ENCODE measurements at places on chromosomes 5 and 9.

DNA sequence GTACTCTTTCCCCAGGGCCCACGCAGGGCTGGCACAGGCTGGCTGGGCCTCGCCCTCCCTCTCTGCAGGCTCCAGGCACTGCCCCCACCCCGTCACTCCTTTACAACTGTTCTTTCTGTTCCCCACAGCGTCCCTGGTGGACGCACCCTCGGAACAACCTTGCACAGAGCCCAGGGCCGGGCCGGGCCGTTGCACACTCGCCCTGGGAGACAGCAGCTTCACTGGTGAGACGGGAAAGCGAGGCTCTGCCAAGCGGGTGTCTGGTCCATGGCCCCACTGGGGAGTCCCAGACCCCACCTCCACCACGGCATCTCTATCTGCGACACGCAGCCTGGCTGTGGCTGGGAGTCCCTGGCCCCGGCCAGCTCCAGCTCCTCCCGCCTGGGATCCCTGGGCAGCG, 18.4 kb upstream of the QSOX2 start:
- DNase-seq: no peak

DNA sequence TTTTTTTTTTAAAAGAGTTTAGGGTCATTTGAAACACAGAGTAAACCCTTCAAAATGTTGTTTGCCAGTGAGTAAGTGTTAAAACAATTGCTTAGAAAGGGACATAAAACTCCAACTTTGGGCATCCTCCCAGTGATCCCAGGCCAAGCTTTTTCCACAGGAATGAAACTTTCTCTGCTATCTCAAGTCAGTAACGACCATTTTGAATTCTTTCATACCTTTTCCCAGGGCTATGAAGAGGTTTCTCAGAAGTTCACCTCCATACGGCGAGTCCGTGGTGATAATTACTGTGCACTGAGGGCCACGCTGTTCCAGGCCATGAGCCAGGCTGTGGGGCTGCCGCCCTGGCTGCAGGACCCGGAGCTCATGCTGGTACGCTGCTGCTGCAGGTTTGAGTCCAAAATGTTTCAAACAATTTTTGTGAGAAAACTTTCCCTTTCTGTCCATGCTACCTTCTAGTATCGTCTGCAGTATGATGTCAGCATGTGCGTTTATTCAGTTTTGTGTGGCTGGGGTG, 16.8 kb downstream of the OTULIN start:
- DNase-seq: no peak

DNA sequence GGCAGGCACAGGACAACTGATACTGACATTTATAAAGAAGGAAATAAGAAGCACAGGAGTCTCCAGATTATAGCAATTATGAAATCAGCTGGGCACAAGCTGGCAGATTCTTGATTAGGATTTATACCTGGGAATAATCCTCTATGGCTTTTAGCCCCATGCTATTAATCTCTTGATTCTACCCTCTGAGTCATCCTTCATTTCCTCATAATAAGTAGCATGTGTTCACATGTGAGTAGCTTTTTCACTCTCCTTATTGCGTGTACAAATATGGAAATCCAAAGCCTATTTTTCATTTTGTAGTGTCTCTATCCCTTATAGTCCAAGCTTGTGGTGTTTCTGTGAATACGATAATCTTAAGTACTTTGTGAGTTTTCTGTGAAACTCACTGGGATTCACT, 185.0 kb upstream of the PRLR start:
- DNase-seq: no peak

DNA sequence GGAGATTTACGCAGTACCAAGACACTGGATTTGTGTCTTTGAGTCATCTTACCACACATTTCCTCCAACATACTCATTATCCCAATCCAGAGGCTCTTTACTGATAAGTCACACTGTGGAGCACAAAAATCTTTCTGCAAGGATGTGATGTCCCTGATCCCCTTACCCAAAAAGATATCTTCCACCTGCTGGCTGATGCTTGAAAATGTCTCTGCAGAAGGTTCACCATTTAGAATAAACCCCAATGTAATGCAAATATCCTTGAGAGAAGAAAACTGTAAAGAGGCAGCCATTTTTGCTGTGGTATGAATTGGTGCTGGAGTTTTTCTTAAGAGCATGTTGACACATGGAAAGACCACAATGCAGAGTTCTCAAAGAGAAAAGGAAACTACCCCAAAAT, 65.7 kb upstream of the RORB start:
- DNase-seq: no peak
